Choroid plexus epithelial cell (primary cell): ENCODE measurements at places on chromosomes 7 and 10.
A peak's percentile ranks its signal among the peaks of the same experiment; 100 is the strongest.

GRCh38 chr10:16986406-16987205 lies 143.0 kb downstream of the CUBN start:
- DNase-seq: peak; percentile 73

DNA sequence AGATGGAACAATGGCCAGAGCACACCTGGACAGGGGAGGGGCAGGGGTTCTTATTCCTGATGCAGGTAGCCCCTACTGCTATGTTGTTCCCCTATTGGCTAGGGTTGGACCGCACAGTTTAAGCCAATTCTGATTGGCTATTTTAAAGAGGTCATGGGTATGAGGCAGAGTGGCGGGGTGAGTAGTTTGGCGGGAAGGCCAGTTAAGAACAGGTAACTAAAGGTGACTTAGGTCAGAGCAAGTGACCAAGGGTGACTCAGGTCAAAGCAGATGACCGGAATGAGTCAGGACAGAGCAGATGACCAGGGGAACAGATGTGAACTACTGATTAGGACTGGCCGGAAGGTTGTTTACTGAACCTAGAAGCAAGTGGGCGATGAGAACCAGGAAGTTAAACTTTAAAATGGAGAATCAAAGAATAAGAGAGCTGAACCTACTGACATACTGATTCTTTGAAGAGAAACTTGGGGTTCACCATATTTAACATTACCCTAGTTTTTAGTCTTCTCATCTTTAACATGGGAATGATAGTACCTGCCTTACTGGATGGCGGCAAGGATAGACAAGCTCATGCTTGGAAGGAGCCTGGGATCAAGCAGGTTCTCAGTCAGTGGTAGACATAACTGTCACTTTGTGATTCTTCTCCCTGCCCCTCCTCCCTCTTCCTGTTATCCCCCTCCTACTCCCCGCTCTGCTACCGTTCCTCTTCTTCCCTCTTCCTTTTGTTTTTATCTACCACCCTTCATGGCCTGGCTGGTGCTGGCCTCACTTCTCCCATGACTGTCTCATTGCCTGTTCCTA lies 55.0 kb downstream of the CCNY start:
- DNase-seq: no peak

DNA sequence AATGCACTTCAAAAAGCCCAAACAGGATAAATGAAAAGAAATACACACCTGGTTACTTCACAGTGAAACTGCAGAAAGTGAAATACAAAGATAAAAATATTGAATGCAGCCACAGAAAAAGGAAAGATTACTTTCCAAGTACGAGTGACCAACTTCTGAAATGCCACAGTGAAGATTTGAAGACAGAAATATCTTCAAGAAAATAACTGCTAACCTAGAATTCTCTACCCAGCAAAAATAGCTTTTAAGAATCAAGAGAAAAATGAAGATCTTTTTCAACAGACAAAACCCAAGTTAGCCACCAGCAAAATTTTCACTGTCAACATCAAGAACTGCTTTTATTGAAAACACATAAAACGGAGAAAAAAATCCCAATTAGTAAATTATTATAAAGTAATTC lies 46.2 kb downstream of the SMURF1 start:
- DNase-seq: no peak

DNA sequence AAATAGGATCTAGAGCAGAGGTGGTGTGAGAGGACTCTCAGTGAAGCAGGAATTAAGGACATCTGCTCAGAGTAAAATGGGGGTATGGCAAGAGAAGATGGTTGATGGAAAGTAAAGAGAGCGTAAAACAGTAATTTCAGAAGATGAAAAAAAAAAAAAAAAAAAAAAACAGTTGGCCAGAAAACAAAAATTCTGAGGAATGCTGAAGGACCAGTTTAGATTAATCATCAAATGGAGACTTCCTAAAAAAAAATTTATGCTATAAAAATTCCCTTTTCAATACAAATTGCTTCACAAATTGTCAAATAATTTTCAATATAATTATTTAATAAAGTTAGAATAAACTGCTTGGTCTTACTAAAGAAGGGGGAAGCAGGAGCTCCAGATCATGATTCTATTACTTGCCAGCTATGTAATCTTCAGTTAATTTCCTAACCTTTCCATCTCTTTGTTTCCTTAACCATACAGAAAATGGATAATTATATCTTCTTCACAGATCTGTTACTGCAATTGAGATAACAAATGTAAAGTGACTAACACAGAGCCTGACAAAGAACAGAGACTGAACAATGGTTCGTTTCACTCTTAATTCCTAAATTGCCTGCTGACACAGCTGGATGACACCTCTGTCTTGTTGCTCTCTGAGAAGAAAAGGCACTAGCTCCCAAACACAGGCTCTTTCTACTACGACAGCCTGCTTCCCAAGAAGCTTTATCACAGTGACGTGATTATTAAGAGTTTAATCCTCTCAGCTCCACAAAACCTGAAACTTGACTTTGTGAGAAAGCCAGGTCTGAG lies 64.9 kb upstream of the GPR22 start:
- no peak for DNase-seq

- DNase-seq: no peak
Measured at GRCh38 chr7:141416650-141417270, 134.4 kb upstream of the AGK start.

- peak; percentile 17 for DNase-seq
Measured at GRCh38 chr10:83373671-83374070, 765.6 kb upstream of the GHITM start.

DNA sequence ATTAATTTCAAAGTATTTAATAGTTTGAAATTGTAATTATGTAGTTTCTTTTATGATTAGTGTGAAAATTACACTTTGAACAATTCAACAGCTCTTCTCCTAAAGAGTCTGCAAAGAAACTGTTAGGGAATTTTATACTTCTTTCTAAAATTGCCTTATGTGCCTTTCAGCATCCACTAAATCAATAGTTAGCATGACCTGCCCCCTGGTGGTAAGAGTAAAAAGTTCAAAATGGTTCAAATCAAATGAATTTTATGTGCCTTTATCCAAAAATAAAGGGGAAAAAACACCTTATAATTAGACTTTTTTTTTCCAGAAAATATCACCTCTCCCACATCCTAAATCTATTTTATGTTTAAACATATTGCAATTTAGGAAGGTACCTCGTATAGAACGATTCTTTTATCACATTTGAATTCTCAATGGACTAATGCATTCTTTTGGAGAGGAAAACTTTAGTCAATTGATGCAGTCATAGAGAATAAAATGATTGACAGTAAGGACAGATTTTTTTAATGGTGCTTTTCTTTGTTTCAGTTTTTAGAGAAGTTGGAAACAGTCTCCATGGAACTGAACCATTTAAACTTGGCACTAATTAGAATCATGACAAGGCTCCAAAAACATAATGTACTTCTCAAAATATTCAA lies 163.7 kb downstream of the SEMA3D start:
- peak; percentile 74 for DNase-seq

DNA sequence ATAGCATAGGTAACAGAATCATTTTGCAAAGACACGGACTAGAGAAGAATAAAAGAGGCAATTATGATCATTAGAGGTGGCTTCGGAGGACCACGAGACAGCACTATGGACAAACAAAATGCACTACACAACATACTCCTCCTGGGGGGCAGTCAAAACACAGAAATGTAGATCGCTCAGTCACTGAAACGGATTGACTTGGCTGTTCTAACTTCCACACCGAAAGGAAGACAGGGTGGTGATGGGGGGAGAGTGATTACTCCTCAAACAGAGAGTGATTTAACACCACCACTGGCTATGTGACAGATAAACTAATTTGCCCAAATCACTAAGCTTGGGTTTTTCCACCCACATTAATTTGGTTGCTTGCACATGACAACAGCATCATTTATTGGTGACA lies 14.1 kb upstream of the PPA1 start:
- DNase-seq: no peak

GRCh38 chr7:51369746-51370145 lies 53.1 kb upstream of the COBL start:
- DNase-seq: peak; percentile 18

DNA sequence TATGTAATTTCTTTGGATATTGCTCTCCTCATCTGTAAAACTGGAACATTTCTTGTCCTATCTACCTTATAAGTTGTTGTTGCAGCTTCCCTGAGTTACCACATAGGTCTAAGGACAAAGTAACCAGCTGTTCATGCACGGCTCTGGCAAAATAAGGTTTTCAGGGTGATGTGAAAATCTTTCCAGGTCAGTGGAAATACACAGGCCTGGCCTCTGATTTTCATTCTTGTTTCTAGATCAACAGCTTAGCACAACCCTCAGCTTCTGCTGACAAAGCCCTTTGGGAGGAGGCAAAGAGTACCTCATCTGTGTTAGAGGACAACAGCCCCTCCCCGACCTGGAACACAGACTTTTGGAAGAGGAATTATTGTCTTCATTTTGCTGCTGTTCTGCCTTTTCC lies 117.5 kb upstream of the AGK start:
- no peak for DNase-seq

GRCh38 chr7:124364283-124364682 lies 331.4 kb upstream of the TMEM229A start:
- no peak for DNase-seq

GRCh38 chr10:99084161-99084560 lies 151.5 kb downstream of the HPSE2 start:
- DNase-seq: no peak

DNA sequence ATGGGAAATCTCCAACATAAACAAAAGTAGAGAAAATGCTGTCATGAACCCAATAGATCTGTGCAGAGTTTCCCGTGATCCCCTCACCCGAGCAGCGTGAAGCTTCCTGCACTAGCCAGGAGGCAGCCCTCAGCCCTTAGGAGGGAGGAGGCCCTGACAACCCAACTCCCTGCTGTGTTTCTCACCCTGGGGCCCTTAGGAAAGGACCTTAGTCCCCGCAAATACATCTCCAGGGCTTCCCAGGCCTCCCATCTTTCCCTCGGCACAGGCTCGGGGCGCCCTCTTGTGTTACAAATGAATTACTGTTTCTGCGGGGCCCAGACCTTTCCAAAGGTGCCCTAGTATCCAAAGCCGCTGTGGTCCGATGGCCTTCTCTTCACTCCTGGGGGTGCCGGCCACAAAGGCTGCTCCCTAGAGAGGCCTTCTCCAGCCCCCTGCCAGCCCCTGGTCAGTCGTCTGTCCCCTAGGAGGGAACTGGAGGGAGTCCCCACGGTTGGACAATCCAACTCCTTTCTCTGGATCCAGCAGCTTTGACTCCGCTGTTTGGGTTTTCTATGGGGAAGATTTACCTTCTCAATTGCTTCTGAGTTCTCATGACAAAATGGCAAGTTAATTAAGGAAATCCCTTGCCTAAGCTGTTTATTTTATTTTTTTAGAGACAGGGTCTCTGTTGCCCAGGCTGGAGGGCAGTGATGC lies 49.9 kb upstream of the SH2B2 start:
- peak; percentile 93 for DNase-seq

- peak; percentile 83 for DNase-seq
Measured at GRCh38 chr10:28841625-28842024, 164.3 kb downstream of the BAMBI start.

DNA sequence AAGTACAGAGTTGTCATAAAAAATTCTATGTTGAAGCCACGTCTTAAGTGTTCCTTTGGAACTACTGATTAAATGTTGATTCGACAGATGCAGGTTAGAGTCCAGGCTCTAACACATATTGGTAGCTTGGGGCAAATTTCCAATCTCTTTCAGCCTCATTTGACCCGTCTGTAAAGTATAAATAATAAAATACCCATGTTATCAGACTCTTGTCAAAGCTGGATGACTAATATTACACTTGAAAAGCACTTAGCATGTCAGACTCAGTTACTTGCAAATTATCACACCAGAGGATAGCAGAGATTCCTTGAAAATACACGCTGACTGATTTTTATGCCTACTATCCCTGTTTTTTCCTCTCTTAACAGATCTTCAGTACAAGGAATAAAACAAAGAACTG lies 18.1 kb upstream of the MACC1 start:
- no peak for DNase-seq

- DNase-seq: no peak
Measured at GRCh38 chr10:35696392-35697287, 54.5 kb upstream of the FZD8 start.

GRCh38 chr10:115624448-115624847 lies 531.3 kb downstream of the ATRNL1 start:
- peak; percentile 54 for DNase-seq

- no peak for DNase-seq
Measured at GRCh38 chr10:87794285-87794684, 23.7 kb downstream of the ATAD1 start.

DNA sequence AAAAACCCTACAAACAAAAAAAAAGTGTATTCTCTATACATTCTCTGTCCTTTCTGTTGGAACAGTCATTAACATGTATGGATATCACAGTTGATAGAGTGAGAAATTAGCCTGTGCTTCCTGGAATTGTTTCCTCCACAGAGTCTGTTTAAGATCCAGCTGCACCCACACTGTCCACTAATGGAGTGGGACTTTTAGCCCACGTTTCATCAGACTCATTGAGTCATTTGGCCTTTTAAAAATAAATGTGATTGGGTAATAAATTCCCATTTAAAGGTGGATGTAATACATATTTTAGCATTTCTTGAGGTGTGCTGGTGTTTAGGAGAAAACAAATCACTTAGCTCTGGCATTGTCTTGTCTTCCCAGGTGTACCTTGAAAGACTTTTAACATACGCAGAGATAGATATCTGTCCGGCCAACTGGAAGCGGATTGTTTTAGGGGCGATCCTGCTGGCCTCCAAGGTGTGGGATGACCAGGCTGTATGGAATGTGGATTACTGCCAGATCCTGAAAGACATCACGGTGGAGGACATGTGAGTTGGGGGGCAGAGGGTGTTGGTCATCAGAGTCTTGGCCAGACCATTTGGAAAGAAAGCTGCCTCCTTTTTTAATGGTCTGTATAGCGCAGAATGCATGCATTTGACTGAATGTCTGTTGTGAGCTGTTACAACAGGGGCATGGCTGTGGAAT lies 52.3 kb upstream of the GJD4 start:
- peak; percentile 46 for DNase-seq

DNA sequence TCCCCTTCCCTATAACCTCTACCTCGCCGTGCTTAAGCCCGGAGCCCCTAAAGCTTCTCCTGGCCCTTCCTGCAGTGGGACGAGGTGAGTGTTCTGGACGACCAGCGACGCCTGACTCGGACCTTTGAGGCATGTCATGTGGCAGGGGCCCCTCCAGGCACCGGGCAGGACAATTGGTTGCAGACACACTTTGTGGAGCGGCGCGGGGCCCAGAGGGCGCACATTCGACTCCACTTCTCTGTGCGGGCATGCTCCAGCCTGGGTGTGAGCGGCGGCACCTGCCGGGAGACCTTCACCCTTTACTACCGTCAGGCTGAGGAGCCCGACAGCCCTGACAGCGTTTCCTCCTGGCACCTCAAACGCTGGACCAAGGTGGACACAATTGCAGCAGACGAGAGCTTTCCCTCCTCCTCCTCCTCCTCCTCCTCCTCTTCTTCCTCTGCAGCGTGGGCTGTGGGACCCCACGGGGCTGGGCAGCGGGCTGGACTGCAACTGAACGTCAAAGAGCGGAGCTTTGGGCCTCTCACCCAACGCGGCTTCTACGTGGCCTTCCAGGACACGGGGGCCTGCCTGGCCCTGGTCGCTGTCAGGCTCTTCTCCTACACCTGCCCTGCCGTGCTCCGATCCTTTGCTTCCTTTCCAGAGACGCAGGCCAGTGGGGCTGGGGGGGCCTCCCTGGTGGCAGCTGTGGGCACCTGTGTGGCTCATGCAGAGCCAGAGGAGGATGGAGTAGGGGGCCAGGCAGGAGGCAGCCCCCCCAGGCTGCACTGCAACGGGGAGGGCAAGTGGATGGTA lies 9.2 kb downstream of the EPHB6 start:
- DNase-seq: no peak
